ENCODE measurements at places on chromosomes 11 and 22.

GRCh38 chr11:19344661-19345518, 104.1 kb upstream of the E2F8 start:
- DNase-seq = no peak

GRCh38 chr22:25100948-25101347, 98.7 kb upstream of the CRYBB3 start:
- DNase-seq = no peak

GRCh38 chr11:5737091-5737490, 843 bp downstream of the OR56B1 start:
- no peak for DNase-seq

DNA sequence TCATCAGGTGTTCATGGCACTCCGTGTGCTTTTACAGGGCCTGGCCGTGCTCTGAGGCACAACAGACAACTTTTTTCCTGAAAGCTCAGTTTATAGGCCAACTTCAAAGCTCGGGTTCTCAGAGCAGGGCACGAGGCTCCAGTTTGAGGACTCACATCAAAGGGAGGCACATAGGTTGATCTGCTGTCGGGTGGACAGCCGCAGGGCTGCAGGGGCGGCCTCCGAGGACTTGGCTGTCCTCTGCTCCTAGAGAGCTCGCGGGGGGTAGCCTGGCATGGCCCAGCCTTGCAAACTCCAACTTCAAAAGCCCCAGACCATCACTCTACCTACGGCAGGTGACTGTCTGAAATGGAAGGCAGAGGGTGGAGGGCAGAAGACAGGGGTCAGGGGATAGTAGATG, 31.6 kb downstream of the C11orf58 start:
- no peak for DNase-seq

- DNase-seq = peak; percentile 13
Measured at GRCh38 chr11:9138612-9139579, 47.5 kb upstream of the SCUBE2 start.

- DNase-seq = no peak
Measured at GRCh38 chr11:110409174-110409573, 20.6 kb upstream of the FDX1 start.

DNA sequence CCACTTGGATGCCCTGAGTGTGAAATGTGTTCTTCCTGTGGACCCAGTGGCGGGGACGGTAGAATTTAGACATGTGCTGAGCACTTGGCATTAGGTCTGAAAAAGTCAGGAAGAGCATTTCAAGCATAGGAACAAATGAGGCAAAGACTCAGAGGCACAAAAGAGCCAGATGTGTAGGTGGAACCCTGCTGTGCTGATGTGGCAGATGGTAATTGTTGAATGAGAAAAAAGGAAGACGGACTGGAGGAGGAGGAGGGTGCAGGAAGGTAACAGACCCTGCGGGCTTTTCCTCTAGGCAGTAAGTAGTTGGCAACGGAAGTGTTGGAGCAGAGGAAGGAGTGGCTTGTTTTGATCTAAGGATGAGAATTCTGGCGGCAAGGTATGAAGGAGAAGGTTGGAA, 985.8 kb downstream of the TBC1D22A start:
- DNase-seq = no peak

GRCh38 chr11:64285885-64286800, 495 bp downstream of the GPR137 start:
- no peak for DNase-seq

- no peak for DNase-seq
Measured at GRCh38 chr11:86625981-86626380, 46.4 kb downstream of the ME3 start.

DNA sequence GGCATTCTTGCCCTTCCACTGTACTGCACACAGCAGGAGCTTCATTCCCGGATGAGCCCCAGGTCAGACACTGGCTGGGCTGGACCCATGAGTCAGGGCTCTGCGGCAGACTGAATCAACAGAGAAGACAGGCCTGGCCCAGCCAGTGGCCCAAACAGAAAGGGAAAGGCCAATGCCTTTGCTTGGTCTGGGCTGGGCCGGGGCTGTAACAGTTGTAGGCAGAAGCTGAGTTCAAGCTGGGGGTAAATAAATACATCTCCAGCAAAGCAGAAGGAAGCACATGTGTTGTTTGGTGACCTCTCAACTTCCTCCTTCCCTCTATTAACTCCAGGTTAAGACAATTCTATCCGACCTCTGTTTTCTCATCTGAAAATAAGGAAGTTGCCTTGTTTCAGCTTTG, 1.8 kb upstream of the SMIM35 start:
- DNase-seq = no peak

- no peak for DNase-seq
Measured at GRCh38 chr22:40484906-40485669, 114.7 kb downstream of the SGSM3 start.

GRCh38 chr22:50445071-50445879, 29.6 kb downstream of the SBF1 start:
- no peak for DNase-seq

DNA sequence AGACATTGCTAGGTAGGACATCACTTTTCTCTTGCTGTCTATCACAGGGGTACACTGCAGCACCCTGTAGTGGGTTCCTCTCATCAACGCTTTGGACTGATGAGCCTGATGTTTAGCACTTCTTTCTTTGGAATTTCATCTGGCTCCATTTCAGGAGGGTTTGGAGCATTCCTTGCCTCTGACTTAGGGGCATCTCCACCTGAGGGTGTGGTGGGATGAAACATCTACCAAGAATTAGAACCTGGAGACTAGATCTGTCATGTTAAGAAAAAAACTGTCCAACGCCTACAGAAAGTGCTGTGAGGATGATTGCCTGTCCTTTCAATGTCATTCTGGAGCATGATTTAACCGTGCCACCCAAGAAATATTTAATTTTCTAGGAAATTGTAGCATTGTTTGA, 648.4 kb downstream of the ETS1 start:
- no peak for DNase-seq

- no peak for DNase-seq
Measured at GRCh38 chr11:87215236-87215635, 177.5 kb downstream of the TMEM135 start.

DNA sequence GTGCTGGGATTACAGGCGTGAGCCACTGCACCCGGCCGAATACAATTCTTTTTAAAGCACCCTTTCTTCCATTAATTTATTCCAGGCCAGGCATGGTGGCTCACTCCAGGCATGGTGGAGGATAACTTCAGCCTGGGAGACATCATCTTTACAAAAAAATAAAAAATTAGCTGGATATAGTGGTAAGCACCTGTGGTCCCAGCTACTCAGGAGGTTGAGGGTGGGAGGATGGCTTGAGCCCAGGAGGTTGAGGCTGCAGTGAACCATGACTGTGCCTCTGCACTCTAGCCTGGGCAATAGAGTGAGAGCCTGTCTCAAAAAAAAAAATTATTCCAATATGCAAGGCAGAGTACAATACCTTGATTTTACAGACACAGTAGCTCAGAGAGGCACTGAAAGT, 11.4 kb downstream of the TAGLN start:
- no peak for DNase-seq

GRCh38 chr11:96193745-96194443, 149.1 kb downstream of the MAML2 start:
- no peak for DNase-seq

DNA sequence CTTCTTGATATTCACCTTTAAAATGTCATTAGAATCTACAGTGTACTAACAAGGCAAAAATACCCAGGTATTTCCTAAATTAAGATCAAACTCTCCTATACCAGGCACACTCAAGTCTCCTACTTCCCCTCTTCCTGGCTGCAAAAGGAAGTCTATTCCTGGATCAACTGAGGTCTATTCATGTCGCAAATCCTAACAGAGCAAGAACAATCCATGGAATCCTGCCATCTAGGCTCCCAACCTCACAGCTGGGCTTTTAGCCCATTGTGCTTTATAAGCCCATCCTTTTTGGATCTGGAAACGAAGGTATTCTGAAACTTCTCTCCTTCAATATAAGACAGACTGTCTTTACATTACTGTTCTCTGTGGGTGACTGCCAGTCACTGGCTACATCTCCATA, 161.8 kb downstream of the SOX6 start:
- DNase-seq = no peak

DNA sequence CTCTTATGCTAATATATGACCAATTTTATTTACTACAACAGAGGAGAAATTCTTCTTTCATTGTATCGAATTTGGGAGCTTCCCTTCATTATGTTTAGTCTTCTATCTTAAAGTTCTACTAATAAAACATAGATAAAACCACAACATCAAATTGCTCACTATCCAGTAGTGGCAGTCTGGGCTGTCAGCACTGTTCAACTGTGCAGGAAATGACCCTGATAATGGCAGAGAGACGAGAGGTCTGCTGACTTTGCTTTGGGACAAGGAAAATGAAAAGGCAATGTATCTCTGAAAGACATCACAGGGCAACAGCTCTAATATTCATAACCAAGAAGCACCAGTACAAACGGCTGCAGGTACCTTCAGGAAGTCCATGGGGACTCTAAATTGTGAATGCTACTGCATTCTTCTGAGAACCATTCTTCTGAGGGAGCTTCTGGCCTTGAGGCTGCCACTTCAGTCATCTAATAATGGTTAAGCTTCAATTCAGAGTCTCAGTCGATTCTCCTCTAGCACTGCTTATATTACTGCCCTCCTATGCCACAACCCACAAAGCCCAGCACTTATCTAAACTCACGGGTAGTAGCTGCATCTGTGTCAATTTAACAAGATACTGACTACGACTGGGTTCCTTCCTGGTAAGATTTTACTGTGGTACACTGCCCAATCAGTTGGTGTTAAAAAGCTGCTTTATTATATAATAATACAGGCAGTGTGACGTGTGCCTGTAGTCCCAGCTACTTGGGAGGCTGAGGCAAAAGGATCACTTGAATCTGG, 44.2 kb downstream of the CKAP5 start:
- DNase-seq = no peak

DNA sequence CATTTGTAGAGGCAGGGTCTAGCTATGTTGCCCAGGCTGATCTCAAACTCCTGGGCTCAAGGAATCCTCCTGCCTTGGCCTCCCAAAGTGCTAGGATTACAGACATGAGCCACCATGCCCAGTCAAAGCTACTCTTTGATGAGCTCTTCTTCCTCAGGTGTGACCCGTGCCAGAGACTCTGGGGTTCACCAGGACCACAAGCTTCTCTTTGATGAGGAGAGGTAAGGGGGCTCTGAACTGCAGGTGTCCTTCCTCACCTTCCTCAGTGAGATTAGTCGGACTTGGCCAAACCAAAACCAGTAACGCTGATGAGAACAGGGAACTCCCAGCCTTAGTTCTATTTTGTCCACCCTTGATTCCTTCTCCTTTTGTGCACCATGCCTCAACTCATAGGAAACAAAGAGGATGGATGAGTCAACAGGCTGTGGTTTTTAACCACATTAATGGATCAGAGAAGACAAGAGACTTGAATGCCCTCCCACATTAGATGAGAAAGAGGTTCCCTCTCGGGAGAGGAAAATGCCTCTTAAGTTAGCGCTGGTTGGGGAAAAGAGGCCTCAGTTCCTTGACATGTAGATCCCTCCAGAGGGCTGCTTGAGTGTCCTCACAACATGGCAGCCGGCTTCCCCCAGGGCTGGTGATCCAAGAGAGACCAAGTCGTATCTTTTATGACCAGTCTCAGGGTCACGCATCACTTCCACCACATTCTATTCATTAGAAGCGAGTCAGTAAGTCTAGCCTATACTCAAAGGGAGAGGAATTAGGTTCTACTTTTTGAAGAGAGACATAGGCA, 25.7 kb upstream of the CTR9 start:
- no peak for DNase-seq

DNA sequence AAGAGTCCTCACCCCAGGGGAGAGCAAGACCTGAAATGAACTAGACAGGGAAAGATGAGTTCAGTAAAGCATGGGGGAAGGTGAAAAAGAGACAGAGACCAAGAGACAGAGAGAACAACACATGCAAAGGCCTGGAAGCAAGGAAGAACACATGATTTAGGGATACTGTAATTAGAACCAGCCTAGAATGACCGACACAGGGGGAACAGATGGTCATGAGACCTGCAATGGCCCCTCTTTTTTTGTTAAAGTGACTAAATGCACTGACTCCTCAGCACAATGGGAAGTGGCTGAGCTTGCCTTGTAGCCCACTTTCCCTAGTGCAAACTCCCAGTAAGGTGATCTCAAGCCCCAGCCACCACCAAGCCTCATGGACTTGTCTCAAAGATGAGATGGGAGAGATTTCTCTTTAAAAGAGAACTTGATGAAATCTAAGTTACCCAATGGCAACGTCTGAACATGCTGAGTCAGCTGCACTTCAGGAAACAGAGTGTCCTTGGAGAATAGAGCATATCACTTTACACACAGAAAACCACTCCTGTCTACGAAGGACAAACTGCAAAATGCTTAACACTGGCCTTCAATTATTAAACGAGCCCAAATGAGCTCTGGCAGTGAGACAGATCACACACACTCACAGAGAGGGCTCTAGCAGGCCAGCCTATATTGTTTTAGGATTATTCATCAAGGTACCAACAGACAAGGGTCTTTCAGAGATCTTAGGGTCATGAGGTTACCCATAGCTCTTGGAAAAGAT, 91.0 kb downstream of the SERGEF start:
- DNase-seq = no peak

DNA sequence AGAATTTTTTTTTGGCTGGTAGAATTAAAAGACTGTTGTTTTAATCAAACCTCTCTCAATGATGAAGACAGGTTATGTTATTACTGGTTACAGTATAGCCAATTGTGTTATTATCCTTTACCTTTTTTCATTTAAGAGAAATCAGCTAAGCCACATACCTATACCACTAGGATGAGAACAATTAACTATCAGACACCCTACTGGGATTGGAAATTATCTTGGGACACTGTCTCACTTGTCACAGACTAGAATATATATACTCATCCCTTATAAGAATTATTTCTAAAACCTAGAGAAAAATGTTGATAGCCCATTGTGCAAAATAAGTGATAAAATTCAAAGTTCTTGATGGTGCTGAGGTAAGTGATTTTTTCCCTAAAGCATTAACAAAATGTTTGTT, at the start of gene OR5AS1:
Gene OR5AS1, plus strand, starts transcription at position 301 of the 400 bp plus-strand sequence. CDS start 2,765 bp downstream, outside the sequence.
- no peak for DNase-seq

- DNase-seq = no peak
Measured at GRCh38 chr11:27294654-27295053, 68.4 kb downstream of the CCDC34 start.

DNA sequence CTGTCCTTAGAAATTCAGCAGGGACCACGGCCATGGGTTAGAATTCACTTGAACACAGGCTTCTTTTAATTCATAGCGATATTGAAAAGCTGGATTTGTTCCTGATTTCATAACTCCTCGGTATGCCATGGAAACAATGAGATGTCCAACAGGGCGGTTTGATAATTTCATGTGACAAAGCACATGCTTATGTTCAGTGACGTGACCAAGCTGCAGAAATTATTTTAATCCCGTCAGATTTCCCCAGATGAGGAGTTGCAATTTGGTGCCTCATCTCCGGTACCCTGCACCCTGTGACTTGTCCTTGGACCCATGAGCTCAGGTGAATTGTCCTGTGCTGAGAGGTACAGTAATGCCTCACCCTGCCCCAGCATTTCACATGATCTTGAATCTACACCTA, 81.7 kb downstream of the C11orf91 start:
- DNase-seq = no peak

Measured in stimulated activated CD4-positive, alpha-beta T cell treated with anti-CD3 and anti-CD28 coated beads, TNF-alpha, amount 100 ng/mL, for 4 hours (primary cell).